ENCODE measurements at places on chromosomes 12 and 14.
A peak's percentile ranks its signal among the peaks of the same experiment; 100 is the strongest.

DNA sequence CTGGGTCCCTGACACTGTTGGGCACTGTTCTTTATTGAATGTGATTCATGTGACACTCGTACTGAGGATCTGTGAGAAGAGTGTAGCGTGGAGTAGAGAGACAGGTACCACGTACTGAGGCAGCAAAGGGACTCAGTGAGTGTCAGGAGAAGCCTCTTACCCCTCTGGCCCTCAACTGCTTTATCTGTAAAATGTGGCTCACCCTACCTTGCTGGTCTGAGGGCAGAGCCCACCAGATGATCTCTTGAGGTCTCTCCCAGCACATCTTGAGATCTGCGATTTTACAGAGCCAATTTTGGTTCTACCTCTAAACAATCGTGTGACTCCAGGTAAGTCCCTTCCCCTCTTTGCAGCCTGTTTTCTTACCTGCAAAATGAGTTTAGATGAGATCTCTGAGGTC lies 3.1 kb downstream of the CEBPE start:
- DNase-seq: no peak

DNA sequence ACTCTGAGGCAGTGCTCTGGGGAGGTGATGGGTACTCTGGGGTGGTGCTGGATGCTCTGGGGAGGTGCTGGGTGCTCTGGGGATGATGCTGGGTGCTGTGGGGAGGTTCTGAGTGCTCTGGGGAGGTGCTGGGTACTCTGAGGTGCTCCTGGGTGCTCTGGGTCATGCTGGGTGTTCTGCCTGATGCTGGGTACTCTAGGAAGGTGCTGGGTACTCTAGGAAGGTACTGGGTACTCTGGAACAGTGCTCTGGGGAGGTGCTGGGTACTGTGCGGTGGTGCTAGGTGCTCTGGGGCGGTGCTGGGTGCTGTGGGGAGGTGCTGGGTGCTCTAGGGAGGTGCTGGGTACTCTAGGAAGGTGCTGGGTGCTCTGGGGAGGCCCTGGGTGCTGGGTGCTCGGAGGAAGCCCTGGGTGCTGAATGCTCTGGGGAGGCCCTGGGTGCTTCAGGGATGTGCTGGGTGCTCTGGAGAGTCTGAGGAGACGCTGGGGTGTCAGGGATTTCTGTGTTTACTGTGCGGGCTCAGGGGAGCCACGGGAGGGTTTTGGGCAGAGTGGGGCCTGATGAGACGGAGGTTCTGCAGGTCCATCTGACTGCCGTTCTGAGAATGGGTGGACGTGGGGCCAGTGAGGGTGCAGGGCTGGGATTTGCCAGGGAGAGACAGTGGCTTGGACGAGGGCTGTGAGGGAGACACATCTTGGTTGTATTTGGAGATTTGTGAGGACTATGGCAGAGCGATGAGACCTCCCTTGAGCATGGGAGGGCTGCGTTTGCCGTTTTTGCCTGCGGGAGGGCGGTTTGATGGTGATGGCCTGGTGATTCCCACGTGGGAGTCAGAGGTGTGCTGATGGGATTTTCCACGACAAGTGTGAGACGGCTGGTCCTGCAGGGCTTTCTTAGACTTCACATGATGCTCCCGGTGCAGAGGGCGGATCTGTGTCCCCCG lies 30.0 kb downstream of the MMP17 start:
- DNase-seq: no peak

GRCh38 chr14:103085106-103086091 lies 1.4 kb downstream of the LBHD2 start:
- DNase-seq: no peak

DNA sequence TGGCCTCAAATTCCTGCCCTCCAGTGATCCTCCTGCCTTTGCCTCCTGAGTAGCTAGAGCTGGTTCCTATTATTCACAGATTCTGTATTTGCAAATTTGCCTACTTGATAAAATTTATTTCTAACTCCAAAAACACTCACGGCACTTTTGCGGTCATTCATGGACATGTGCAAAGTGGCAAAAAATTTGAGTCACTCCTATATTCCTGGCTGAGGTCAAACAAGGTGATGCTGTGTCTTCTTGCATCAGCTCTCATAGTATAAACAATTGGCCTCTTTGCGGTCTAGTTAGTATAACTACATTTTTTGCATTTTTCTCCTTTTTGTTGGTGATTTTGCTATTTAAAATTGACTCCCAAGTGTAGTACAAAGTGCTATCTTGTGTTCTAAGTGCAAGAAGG lies 24.7 kb downstream of the ATF1 start:
- DNase-seq: no peak

DNA sequence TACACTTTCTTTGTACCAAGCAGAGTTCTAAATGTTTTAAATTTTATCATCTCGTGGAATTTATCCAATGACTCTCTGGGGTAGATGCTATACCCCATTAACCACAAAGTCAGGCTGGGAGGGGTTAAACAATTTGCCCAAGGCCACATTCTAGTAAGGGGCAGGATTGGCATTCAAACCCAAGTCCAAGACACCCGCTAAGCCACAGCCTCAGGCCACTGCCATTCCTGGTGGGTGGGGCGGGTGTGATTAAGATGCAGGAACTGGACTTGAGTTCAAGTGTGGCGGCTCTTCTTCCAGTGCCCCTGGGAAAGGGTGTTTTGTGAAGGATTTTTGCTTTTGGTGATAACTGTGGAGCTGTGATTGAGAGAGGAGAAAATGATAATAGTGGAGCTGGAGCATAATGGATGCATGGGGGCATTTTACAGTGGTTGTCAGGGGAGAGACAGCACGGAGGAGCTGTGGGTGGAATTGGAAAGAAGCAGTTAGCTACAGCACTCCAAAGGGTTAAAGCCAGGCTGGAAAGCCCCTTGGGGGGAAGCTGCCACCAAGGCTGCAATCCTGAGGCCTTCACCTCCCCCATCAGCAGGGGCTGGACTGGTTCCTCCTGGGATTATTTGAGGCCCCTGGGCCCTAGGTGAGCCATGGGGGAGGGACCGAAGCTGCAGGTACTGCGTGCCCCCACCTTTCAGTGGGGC lies 1.0 kb upstream of the VRTN start:
- no peak for DNase-seq

DNA sequence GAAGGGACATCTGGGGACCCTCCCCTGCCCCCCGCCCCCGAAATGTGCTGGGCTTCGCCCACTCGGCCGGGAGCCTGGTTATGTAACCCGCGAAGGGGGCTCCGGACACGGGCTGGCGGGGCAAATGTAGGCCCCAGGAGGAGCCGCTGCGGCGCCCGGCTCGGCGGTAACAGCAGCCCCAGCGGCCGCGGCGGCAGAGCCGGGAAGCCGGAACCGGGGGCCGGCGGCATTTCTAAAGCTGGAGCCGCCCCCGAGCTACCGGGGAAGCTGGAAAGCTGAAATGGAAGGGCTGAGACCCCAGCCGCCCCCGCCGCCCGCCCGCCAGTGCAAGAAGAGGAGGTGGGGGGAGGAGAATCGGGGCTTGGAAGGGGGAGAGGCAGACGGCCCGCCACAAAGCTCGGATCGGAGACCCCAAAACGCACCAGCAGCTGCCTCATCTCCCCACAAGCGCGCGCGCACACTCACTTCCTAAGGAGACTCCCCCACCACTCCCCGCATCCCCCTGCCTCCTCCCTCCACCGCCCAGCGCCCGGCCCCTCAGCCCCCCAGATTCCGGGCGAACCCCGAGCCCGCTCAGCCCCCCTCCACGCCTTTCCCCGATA lies 1.5 kb downstream of the KDM2B start:
- DNase-seq: peak; percentile 37

GRCh38 chr12:3243376-3244084 lies 166.4 kb downstream of the TSPAN9 start:
- DNase-seq: no peak

GRCh38 chr12:131132118-131132892 lies 178.6 kb downstream of the ADGRD1 start:
- DNase-seq: peak; percentile 29

GRCh38 chr12:91074851-91075250 lies 17.0 kb upstream of the KERA start:
- no peak for DNase-seq

DNA sequence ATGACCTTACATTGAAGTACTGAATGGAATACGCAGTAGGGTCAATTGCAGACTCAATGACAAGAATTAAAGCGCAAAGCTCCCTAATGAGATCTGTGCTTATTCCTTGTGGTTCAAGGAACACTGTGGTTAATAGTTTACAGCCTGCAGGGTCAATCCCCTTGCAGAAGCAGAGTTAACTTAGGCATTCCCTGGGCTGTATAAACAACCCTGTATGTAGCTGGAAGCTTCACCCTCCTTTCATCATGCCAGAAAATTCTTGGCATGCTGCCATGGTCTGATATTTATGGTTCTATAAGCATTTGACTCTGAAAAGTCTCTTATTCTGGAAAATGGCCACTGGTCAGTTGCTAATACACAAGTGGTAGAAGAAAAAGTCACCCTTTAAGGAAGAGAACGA lies 227.7 kb downstream of the NOVA1 start:
- DNase-seq: no peak

GRCh38 chr12:98275131-98275475 lies 240.3 kb upstream of the TMPO start:
- DNase-seq: no peak

DNA sequence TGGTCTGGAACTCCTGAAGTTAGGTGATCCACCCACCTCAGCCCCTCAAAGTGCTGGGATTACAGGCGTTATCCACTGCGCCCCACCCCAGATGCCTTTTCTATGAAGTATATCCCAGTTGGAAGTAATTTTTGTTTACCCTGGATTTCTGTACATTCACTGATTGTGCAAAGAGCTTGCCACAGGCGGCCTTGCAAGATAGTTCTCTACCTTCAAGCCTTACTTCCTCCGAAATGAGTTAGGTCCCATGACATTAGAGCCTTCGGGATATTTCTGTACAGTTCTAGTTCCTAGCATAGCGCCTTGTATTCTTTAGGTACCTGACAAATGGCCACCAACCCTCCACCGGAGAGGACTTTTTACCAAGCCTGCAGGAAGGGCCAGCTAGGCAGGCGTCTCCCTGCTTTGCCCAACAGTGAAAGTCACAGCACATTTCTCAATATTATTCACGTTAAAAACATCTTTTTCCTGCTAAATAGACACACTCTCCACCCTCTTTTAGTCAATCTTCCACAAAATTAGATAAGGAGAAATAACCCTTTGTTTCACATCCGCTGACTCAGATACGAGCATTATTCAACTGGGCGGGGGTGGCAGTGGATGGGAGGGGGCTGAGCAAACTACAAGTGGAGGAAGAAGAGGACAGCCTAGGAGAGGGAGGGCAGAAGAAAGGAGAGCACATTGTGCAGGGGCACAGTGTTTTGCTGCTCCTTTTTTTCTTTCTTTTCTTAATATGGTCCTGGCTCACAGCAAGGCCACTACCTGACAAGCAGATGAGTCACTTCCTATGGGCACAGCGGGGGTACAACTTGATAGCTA lies 40.0 kb upstream of the CAPRIN2 start:
- no peak for DNase-seq

DNA sequence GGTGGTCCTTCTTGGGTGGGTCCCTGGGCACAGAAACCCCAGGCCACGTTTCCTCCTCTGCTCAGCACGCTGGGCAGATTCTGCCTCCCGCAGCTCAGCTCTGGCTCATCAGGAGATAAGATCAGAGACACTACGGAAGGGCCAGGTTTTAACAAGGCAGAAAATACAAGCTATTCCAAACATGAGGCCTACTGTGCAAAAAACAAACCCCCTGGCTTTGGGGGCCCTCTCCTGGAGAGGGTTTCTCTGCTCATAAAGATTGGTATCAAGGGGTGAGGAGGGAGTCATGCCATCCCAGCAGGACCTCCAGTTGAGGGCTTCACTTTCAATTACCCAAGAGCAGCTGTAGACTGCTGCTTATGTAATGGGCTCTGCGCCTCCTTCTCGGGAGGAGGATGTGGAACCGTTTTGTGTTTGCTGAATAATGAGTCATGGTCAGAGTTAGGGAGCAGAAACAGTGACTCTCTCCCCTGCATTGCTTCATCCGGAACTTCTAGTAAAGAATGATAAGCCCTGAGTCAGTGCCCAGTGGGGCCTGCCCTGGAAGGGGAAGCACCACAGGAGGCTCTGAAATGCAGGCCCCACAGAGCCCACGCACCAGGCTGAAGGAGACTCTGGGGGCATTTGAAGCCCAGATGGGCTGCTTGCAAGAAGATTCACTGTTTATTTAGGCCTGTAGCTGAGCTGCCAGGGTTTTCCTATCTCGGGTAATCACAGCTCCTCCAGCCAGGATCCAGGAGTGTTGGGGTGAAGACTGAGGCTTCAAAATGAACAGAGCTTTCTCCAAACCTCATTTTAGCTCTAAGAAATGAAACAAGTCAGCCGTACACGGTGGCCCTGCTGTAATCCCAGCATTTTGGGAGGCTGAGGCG lies 79.3 kb downstream of the SSPN start:
- DNase-seq: peak; percentile 76

- DNase-seq: no peak
Measured at GRCh38 chr12:131635491-131636122, 75.3 kb upstream of the SFSWAP start.

DNA sequence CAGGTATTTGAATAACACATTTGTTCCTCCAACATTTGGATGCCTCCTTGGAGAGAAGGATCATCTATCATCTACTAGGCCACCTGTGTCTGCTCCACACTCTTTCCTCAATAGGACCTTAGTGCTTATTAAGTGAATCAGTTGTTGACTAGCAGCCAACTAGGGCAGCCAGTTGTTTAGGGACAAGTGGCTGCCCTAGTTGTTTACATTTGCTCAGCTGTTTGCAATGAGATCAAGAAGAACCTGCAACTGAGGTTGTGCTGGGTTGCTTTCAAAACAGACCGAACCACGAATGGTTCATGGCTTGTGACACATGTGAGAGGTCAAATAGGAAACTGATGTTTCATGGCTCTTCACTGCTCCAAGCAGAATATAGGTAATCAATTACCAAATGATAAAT lies 53.8 kb downstream of the TMCC3 start:
- no peak for DNase-seq

GRCh38 chr12:70605976-70606375 lies 31.3 kb downstream of the PTPRB start:
- no peak for DNase-seq

DNA sequence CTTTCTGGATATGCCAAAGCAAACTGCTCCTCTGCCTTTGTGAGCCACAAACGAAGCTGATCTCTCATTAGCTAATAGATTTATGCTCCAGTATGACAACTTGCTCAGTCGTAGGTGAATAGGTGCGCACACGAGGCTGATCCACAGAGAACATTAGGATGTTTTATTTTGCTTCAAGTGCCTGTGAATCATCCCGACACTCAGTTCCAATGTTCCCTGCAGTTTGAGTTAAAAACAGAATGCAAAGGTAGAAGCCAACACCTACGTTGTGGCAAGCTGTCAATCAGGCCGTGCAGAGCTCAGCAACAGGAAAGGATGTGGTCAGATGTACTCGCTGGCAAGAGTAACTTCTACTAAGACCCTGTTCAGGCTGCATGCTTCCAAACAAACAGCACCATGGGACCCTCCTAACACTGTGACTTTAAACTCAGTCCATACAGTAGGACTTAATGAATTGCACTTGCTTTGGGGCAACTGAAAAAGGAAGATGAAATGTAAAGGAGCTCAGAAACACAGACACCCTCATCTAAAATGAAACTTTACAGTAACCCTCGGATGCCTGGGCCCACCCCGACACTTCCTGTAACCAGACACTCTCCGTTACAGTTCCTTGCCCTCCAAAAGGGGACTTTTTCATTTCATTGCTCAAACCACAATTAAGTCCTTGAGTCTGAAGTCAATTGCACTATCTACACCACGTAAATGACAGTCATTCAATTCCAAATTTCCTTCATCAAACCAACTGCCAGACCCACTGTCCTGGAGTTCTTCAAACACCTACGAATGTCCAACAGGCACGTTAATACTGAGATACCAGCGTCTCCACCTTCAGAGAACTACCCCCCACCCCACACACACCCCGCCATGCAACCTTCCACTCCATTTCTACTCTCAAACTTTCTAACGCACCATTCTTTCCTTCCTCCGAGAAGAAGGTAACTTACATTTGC lies 1.6 kb downstream of the CCDC88C start:
- no peak for DNase-seq

Measured in midbrain (tissue), 1 donor.